Small intestine (tissue), 16 donors: ENCODE measurements at places on chromosomes 13 and 19.
A peak's percentile ranks its signal among the peaks of the same experiment; 100 is the strongest.

DNA sequence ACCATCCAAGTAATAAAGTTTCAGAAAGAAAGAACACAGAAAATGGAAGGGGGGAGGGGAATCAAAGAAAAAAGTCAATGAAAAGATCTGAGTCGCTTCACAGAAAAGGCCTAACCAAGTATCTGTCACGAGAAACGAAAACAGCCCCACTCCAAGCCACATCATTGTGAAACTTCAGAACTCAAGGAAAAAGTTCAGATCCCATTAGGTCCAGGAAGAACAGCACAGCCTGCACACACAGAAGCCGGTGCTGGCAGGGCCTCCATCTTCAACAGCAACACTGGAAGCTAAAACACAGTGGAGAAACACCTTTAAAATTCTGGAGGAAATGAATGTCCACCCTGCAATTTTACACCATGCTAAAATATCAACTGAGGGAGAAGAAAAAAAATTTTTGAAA lies 8.0 kb downstream of the STK24 start:
- DNase-seq: peak; percentile 7

DNA sequence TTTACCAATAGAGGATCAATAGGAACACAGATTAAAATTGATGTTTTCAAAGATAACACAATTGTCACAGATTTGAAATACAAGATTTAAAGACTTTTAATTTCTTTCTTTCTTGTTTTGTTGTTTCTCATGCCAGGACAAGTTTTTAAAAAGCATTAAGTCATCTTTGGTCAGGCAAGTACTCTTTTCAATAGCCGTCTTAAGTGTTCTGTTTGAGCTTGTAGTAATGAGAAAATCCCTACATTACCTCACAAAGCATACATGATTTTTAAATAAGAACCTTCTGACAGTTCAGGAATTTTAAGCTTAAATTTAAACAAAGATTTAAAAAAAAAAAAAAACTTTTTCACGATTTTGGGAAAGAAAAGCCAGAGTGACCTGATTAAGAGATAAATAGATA lies 216.3 kb upstream of the PRR20A start:
- DNase-seq: no peak

DNA sequence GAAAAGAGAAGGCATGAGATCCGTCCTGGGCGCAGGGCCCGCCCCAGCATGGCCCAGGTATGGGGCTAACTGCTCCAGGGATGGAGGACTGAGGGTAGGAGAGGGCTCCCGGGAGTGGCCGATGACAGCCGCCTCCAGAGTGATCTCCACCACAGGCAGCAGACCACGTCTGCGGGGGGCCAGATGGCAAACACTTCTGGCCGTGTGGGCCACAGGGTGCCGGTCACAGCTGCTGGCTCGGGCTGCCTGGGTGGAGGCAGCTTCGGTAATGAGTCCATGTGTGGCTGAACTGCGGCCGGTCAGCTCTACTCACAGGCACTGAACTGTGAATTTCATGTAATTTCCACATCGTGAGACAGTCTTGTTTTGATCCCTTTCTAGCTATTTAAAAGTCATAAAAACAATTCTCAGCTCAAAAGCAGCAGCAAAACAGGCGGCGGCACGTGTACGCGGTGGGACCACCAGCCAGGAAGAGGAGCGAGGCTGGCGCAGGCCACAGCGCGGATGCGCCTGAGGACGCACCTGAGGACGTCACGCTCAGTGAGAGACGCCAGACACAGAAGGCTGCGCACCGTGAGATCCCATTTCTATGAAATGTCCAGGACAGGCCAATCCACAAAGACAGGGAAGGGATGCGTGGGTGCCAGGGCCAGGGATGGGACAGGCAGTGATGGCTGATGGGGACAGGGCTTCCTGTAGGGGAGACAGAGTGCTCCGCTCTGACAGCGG lies 4.0 kb downstream of the LSM7 start:
- DNase-seq: no peak

DNA sequence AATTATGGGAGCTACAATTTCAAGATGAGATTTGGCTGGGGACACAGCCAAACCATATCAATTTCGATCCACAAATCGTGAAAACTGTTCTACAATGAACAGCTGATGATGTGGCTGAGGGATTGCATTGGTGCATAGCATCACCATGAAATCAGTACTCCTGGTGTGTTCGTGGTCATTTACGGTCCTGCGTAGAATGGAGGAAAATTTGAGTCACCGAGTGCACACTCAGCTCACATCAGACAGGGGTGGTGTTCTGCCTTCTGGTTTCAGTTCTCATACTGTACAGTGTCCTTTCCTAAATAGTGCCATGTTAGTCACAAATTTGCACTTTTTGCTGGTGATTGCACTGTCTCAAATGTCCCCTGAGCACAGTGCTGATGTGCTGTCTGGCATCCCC lies 39.2 kb downstream of the MYH14 start:
- no peak for DNase-seq

DNA sequence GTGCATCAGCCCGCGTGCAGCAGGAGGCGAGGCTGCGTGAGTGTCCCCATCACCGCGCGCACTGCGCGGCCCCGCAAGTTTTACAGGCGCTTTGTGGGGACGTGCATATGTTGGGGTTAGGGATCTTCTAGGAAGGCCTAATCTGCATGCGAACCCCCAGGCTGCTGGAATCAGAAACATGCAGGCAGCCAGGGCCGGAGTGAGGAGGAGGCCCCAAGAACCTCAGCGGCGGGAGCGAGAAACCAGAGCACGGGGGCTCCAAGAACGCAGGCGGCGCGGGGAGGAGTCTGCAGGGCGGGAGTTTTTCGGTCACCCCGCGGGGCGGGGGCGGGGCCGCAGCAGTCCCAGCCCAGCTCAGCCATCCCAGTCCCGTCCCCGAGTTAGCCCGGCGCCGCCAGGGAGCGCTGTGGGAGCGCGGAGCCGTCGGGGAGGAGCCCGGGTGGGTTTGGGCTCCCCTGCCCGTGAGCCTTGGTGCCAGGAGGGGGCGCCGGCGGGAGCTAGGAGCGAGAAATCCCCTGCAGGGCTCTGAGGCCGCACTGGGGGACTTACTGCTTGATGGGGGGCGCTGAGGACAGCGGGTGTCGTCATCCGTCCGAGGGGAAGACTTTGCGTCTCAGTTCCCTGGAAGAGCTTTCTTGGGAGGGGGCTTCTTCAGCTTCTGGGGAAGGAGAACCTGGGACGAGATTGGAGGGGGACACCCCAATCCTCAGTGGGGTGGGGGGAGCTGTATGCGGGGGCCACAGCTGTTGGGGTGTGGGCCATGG lies 933 bp upstream of the NRTN start:
- peak; percentile 95 for DNase-seq
